ENCODE measurements at places on chromosomes 11 and 22.

GRCh38 chr22:43399338-43399979 is 12.4 kb upstream of the MPPED1 start:
- no peaks in the 10 kb centered on the region for H3K36me3 ChIP-seq
- peaks cover 76% of the 10 kb centered on the region for H3K27me3 ChIP-seq
- no peak for DNase-seq
- H3K27ac ChIP-seq, result no peak overlapping the region
- H3K4me1 ChIP-seq, result peaks cover 11% of the 10 kb centered on the region

- no peaks in the 10 kb centered on the region for H3K36me3 ChIP-seq
- H3K27me3 ChIP-seq, result no peaks in the 10 kb centered on the region
- H3K27ac ChIP-seq, result no peak overlapping the region
Measured at GRCh38 chr11:22976146-22976545, 115.9 kb upstream of the CCDC179 start.

DNA sequence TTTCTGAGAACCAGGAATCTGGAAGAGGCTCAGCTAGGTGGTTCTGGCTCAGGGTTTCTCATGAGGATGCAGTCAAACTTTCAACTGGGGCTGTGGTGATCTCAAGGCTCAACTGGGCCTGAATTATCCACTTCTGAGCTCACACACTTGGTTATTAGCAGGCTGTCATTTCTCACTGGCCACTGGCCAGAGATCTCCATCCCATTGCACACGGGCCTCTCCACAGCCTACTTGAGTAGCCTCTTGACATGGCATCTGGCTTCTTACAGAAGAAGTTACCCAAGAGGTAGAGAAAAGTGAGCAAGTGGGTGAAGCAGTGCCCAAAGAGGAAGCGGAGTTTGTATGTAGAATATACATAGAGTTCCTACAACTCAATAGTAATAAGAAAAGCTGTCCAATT is 16.0 kb downstream of the CALCA start:
- no peaks in the 10 kb centered on the region for H3K36me3 ChIP-seq
- H3K4me1 ChIP-seq, result no peaks in the 10 kb centered on the region
- no peaks in the 10 kb centered on the region for H3K27me3 ChIP-seq
- no peak for DNase-seq

DNA sequence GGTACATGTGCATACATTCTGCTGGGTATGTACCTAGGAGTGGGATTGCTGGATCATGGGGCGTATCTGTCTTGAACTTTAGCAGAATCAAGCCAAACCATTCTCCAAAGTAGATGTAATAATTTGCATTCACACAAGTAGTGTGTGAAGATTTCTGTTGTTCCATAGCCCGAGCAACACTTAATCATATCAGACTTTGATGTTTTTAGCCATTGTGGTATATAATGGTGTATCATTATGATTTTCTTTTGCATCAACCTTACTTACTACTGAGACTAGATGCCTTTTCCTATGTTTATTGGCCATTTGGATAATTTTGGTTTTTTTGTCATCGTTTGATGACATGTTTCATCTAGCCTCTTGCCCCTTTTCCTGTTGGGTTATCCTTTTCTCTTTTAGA is 72.0 kb upstream of the TNRC6B start:
- peaks cover 35% of the 10 kb centered on the region for H3K4me1 ChIP-seq
- H3K4me3 ChIP-seq, result no peak overlapping the region
- no peaks in the 10 kb centered on the region for H3K36me3 ChIP-seq
- no peaks in the 10 kb centered on the region for H3K27me3 ChIP-seq

DNA sequence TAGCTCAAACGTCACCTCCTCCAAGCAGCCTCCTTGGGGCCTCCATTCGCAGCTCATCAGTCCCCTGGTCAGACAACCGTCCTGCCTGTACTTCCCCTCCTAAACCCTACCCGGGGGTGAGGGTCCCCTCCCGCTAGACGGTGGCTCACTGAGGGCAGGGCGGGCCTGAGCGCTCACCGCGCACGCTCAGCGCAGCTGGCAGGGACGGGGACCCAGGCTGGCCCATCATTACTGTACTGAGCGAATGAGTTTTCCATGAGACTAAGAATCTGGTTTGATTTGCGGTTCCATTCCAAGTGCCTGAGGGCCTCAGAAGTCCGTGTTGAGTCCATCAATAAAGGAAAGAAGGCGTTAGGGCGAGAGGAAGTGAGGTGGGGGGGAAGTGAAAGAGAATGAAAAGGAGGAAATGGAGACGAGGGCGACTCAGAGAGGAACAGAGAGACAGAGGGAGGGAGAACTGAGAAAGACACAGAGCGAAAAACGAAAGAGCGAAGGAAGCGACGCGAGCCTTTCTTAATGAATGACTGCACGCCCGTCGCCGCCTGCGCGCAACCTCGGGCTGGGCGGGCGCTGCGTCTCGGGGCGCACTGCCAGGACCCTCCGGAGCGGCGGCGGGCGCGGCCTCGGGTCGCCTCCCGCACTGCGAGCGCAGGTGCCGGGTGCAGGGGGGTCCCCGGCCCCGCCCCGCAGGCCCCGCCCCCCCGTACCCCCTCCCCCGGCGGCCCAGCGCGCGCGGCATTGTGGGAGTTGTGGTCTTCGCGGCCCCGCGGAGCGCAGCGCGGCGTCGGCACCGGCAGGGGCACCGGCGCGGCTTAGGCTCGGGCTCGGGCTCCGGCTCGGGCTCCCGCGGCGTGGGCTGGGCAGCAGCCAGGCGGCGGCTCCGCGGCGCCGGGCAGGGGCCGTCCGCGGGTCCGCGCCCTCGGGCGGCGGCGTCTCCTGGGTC is at the start of gene ASPHD2:
ASPHD2 (plus strand) TSS at position 746 of the 943 bp plus-strand sequence. CDS start 4,356 bp downstream, outside the sequence.
- H3K27me3 ChIP-seq, result no peaks in the 10 kb centered on the region
- H3K4me1 ChIP-seq, result peaks cover 15% of the 10 kb centered on the region
- H3K27ac ChIP-seq, result peak within 1 kb of the TSS; percentile 77
- peak within 1 kb of the TSS; percentile 55 for H3K4me3 ChIP-seq
- DNase-seq, result peak; percentile 69

- H3K27ac ChIP-seq, result peak overlapping the region; percentile 2
- peaks cover 29% of the 10 kb centered on the region for H3K4me1 ChIP-seq
- no peaks in the 10 kb centered on the region for H3K36me3 ChIP-seq
- H3K4me3 ChIP-seq, result no peak overlapping the region
Measured at GRCh38 chr11:86814775-86815174, 14.4 kb downstream of the PRSS23 start.

- DNase-seq, result no peak
- H3K4me3 ChIP-seq, result no peak overlapping the region
- H3K27ac ChIP-seq, result no peak overlapping the region
- no peaks in the 10 kb centered on the region for H3K36me3 ChIP-seq
- no peaks in the 10 kb centered on the region for H3K4me1 ChIP-seq
Measured at GRCh38 chr11:33195462-33196173, 34.3 kb upstream of the CSTF3 start.

- H3K4me1 ChIP-seq, result peaks cover 17% of the 10 kb centered on the region
- no peaks in the 10 kb centered on the region for H3K36me3 ChIP-seq
- H3K27me3 ChIP-seq, result peaks cover 47% of the 10 kb centered on the region
- peak; percentile 79 for DNase-seq
- no peak overlapping the region for H3K4me3 ChIP-seq
- no peak overlapping the region for H3K27ac ChIP-seq
Measured at GRCh38 chr11:17730608-17731462, 3.7 kb upstream of the KCNC1 start.

- no peak for DNase-seq
- no peak overlapping the region for H3K27ac ChIP-seq
- H3K36me3 ChIP-seq, result peaks cover 7% of the 10 kb centered on the region
- no peak overlapping the region for H3K4me3 ChIP-seq
- H3K27me3 ChIP-seq, result no peaks in the 10 kb centered on the region
Measured at GRCh38 chr11:116901211-116901610, 63.8 kb upstream of the APOA1 start.

DNA sequence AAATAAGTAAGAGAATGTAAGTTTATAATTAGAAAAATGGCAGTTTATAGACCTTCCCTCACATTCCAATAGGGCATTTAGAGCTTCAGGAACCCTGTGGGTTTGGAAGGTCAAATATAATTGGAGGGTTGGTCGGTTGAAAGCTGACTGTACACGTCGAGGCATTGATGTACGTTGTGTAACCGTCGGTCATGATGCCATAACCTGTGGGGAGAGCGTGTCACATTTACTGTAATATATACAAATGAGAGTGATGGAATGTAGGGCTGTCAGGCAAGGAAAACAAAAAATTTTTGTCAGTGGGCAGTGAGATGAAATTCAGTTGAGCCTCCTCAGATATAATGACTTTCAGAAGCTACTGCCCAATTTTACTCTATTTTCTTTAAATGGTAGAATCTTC is 88.5 kb downstream of the ARL14EP start:
- no peaks in the 10 kb centered on the region for H3K4me1 ChIP-seq
- no peaks in the 10 kb centered on the region for H3K36me3 ChIP-seq
- no peak for DNase-seq
- H3K27ac ChIP-seq, result no peak overlapping the region

DNA sequence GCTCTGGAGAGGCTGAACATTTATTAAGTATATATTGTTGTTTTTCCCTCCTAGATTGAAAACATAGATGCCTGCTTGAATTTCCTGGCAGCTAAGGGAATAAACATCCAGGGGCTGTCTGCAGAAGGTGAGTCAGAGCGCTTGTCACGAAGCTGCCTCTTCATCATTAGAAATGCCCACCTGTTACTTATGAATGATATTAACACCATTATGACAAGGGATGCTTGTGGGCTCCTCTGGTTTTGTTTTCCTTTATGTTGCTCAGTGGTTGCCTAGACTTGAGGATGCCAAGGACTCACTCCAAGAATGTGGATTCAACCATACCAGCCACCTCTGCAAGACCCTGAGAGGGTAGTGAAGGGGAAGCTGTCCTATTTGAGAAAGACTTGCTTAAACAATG is 156.2 kb downstream of the NAV2 start:
- H3K27me3 ChIP-seq, result no peaks in the 10 kb centered on the region
- H3K4me1 ChIP-seq, result peaks cover 44% of the 10 kb centered on the region
- H3K4me3 ChIP-seq, result no peak overlapping the region
- DNase-seq, result no peak
- H3K27ac ChIP-seq, result peak overlapping the region; percentile 5

DNA sequence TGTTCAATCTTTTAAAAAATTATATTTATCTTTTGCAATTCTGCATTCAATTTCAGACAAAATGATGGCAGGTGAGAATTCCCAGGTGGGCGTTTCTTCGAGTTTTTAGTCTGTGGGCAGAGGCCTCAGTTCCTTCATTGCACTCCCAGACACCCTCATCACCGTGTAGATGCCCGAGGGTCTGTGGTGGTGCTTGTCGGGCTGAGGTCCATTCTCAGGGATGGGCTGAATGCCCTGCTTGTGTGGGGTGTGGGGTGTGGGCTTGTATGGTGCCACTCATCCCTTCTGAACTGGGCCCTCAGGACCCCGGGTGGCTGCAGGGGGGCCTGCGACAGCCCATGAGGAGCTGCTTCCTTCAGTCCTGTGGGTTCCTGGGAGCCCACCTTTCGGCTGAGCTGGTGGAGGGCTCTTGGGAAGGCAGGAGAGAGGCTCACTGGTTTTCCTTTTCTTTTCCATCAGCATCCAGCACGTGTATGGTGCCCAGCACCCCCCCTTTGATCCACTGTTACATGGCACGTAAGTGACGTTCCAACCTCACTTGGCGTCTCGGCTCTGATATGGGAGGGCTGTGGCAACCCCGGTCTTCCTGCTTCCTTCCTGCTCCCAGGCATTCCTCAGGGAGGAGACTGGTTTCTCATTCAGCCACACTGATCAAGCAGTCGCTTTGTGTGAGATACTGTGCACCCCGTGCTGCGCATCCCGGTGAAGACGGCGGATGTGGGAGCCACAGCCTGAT is 29.8 kb downstream of the TBC1D22A start:
- peak; percentile 67 for DNase-seq
- H3K4me1 ChIP-seq, result peaks cover 29% of the 10 kb centered on the region
- H3K36me3 ChIP-seq, result peaks cover 46% of the 10 kb centered on the region

DNA sequence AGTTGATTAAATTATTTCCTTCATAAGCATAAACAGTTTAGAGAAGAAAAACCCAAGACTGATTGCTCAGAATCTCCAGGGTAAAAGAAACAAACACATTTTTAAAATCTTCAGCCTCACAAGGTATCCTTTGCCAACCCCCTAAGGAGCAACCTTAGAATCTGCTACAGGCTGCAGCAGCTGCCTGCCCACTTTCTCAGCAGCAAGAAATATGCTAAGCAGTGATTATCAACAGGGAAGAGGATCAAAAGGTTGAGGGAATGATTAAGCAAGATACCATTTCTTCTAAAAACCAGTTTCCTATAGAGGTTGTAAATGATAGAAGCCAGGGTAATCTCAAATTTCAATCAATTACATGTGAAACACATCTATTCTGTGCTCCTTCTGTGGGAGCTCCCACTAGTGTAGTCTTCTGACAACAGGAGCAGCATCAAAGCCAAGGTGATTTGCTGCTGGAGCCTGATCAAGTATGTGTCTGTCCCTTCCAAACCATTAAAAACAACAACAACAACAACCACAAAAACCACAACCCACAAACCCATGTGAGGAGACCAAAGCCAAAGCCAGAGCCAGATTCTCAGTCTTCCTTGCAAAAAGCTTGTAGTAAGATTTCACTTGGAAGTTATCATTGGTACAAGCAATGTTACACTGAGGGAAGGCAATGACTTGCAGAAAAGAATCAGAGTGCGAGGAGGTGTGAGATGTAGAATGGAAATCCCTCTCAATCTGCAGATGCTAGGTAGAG is 761.2 kb downstream of the DLG2 start:
- no peaks in the 10 kb centered on the region for H3K27me3 ChIP-seq
- DNase-seq, result no peak
- H3K4me3 ChIP-seq, result no peak overlapping the region

DNA sequence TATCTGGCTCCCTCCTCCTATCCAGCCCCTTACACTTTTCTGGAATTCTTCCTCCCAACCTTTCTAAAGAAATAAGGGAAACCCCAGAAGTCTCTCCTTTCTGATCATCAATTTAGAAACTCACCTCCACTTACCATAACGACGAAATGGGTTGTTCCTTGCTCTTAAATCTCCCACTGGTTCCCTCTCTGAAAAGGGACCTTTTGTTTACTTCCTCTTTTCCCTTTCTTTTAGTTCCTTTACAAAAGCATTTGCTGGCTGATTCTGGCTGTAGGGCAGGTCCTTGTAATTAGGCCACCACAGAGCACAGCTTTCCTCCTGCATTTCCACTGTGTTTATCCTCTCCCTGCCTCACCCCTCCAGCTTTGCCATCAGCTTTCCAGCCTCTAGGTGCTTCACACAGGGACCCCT is 12.0 kb downstream of the JAML start:
- peaks cover 11% of the 10 kb centered on the region for H3K4me1 ChIP-seq
- H3K27ac ChIP-seq, result no peak overlapping the region
- H3K36me3 ChIP-seq, result no peaks in the 10 kb centered on the region

- H3K36me3 ChIP-seq, result no peaks in the 10 kb centered on the region
- peaks cover 5% of the 10 kb centered on the region for H3K4me1 ChIP-seq
- H3K27me3 ChIP-seq, result peaks cover 17% of the 10 kb centered on the region
- no peak overlapping the region for H3K4me3 ChIP-seq
Measured at GRCh38 chr11:73260127-73260457, 12.0 kb upstream of the P2RY6 start.

- no peak overlapping the region for H3K4me3 ChIP-seq
- no peaks in the 10 kb centered on the region for H3K27me3 ChIP-seq
- H3K27ac ChIP-seq, result no peak overlapping the region
- no peaks in the 10 kb centered on the region for H3K36me3 ChIP-seq
Measured at GRCh38 chr11:69257838-69258658, 35.9 kb upstream of the MYEOV start.

Measured in suprapubic skin (tissue), 4 donors.